ENCODE measurements at places on chromosomes 12 and 14. TPM values are rescaled to one million over a fixed set of nuclear protein-coding genes. Genes with fewer than 3 reads are reported as not detected.

DNA sequence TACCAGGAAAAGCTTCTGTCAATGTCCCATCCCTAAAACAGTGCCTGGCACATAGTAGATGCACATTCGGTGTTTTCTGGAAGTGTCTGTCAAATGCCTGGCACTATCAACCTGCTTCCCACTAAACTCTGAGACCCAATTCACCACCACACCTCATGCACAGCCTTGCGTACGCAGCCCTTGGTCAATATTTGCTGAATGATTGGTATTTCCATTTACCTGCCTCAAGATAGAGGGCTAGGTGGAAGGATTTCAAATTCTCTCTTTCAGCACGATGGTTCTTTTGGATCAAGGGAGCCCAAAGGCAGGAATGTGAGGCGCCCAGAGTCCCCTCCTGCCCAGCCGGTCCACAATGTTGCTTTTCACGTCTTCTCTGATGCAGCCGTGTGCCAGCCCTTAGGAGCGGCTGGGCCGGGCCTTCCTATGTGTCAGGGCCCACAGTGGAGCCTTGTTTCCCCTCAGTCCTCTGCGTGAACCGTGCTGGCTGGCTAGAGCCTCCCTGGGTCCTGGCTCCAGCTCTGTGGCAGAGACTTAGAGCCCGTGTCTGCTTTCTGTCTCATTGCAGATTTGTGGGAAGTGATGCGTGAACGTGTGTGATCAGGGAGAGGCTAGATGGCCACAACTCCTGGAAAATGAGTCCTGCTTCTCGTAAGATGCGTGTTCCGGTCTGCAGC is 99.9 kb upstream of the RFLNA start:
- no peak for DNase-seq

Gene CLEC2B
- 3.1 TPM for polyA plus RNA-seq

Gene COX8C
- 0.50 TPM for polyA plus RNA-seq

Gene DACT1
- 30.5 TPM for polyA plus RNA-seq

Gene SYNE2
- polyA plus RNA-seq = 113 TPM

- DNase-seq = no peak
Measured at GRCh38 chr12:117334051-117334450, 27.4 kb downstream of the NOS1 start.

DNA sequence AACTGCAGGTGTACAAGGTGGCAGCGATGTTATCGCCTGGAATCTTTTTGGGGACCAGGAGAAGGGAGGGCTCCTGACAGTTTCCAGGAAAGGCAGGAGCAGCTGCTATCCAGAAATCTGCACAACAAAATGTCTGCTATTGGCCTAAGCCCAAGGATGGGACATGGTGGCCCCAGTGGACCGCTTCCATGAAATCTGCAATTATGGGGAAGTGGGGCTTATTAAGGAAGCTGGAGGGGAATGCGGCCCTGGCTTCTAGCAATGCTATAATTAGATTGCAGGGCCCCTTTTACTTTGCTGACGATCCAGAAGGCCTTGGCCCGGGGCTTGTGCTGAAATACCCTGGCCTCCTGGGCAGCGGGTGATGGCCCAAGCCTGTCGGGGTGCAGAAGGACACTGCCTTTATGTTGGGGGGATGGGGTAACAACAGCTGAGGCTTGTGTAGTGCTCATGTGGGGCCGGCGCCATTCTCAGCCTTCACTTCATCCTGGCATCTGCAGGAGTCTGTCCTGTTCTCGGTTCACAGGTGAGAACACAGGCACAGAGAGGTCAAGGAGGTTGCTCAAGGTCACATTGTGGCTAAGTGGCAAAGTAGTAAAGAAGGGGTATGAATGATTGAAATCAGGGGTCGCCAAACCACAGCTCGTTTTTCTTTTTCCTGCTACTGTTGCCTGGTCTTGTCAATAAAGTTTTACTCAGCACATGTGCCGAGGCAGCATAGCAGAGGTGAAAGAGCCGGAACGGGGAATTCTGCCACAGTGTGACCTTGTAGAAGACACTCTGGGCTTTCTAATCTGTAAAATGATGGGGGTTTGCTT is 153.5 kb downstream of the RBM19 start:
- DNase-seq = no peak

GRCh38 chr14:101506211-101506925 is 54.9 kb upstream of the DIO3 start:
- DNase-seq = no peak

GRCh38 chr12:4119157-4119761 is 154.3 kb upstream of the CCND2 start:
- no peak for DNase-seq

DNA sequence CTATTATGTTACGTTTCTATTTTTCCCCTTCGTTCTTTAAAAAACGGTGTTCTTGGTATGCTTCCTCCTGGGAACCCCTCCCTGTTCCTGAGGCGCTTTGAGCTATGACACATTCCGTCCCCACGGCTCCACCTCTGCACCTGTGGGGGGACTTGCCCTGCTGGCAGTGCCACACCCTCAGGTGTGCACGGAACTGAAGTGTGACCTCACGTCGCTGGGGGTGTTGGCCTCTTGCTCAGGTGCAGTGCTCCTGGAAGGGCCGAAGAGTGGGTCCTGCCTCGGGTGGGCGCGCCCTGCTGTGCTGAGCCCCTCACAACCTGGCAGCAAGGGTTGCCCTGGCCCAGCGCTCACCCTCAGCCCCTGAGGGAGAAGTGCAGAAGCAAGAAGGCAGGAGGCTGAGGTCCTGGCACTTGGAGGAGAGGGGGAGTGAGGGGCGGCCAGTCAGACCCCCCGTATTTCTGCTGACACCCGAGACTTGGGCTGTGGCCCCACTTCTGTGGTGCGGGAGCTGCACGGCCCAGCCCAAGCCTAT is 4.9 kb downstream of the AMN start:
- DNase-seq = no peak

Gene CELA1
- polyA plus RNA-seq = not detected

GRCh38 chr14:92704036-92704804 is 44.2 kb downstream of the LGMN start:
- no peak for DNase-seq

DNA sequence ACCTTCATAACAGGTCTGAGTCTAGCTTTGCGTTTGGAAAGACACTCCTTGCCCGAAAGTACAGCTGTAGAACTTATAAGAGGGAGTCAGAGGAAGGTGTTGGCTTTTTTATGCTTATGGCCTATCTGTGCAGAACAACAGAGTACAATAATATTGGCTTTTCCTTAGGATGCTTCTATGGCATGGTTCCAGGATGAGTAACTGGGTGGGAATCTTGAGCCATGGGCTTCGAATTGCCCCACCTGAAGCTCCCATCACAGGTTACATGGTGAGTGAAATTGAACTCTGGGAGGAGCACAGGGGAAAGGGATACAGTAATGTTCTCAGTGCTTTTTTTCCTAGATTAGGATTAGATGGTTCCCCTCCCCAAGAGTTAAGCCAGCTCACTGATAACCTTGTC is 13.0 kb downstream of the PARP2 start:
- DNase-seq = no peak

Gene GLI1
- polyA plus RNA-seq = 22.8 TPM

Gene CCDC196
- 0.12 TPM for polyA plus RNA-seq

- DNase-seq = no peak
Measured at GRCh38 chr14:68079941-68080697, 260.5 kb downstream of the RAD51B start.

- DNase-seq = no peak
Measured at GRCh38 chr12:96177013-96177412, 17.2 kb upstream of the ELK3 start.

DNA sequence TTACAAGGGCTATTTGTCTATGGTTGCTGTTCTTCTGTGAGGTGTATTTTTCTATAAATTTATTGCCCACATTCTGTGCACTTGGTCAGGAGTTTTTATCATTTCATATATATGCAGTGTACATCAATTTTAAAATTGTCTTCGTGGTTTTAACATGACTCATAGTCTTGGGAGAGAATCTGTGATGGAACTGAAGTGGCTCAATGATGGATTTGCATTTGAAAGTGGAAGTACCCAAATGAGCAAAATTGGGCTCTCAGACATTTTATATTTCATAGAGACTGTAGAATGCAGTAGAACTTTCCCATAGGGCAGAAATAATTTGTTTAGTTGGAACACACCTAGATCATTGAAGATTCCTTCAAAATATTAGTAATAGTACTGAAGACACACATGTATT is 1.9 kb upstream of the SCFD1 start:
- DNase-seq = no peak

Gene IL22
- not detected for polyA plus RNA-seq

- no peak for DNase-seq
Measured at GRCh38 chr14:93944348-93945069, 17.4 kb downstream of the FAM181A start.

- DNase-seq = no peak
Measured at GRCh38 chr14:45177076-45177475, 41.3 kb downstream of the FANCM start.

- no peak for DNase-seq
Measured at GRCh38 chr12:111430433-111431353, 25.0 kb downstream of the SH2B3 start.

DNA sequence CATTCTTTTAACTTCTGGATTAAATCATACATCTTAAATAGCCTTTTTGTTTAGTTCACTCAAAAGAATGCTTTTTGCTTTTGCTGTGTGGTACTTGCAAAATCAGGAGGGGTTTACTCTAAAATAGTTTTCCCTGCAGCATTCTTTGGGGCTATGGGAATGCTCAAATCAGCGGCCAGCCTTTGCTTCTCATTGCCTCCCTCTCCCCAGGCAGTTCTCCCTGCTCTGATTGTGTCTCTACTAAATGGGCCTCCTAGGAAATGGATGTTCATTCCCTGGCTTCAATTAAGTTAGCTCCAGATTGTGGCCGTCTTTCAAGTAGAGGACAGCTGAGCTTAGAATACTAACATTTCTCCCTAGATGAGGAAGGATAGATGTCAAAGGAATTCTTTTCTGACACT is 4.4 kb downstream of the TULP3 start:
- DNase-seq = no peak

- no peak for DNase-seq
Measured at GRCh38 chr14:92693998-92694795, 54.2 kb downstream of the LGMN start.

GRCh38 chr14:105924951-105925591 is 398.7 kb downstream of the TMEM121 start:
- no peak for DNase-seq

Gene CCDC92
- polyA plus RNA-seq = 51.9 TPM

Gene DHH
- 0.26 TPM for polyA plus RNA-seq

Gene MEG3
- 144 TPM for polyA plus RNA-seq

Gene COPS7A
- polyA plus RNA-seq = 65.1 TPM

Gene TPH2
- 0.47 TPM for polyA plus RNA-seq

DNA sequence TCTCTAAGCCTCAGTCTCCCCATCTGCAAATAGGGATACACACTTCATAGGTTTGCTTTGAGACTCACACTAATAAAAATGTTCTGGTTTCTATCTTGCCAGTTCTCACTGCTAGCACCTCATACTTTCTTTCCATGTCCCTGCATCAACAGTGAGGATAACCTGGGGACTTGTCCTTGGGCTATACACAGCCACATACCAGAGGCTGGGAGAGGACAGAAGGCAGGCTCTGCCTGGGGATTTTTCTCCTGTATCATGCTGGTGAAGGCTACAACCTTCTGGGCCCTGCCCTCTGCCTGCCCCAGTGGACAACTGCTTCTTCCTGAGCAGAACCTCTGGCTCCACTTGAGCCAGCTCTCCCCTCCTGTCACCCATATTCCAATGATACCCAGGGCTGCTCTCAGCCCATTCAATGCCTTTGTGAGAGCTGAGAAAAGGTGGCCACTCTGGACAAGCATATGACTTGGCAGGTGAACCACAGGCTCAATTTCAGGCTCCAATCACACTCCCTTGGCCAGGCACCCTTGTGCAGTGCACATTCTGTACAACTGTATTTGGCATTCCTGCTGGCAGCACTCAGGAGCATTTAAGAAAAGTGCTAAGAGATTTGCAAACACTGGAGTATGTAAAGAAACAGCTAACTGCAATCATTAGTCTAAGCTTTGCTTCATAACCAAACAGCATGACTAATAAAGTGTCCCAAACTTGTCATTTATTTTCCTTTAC is 135.8 kb upstream of the VRK1 start:
- DNase-seq = no peak

GRCh38 chr12:59651229-59651920 is 55.5 kb downstream of the SLC16A7 start:
- DNase-seq = no peak

GRCh38 chr12:96878704-96879103 is 28.4 kb upstream of the NEDD1 start:
- DNase-seq = no peak

Gene MYH6
- polyA plus RNA-seq = 0.11 TPM

DNA sequence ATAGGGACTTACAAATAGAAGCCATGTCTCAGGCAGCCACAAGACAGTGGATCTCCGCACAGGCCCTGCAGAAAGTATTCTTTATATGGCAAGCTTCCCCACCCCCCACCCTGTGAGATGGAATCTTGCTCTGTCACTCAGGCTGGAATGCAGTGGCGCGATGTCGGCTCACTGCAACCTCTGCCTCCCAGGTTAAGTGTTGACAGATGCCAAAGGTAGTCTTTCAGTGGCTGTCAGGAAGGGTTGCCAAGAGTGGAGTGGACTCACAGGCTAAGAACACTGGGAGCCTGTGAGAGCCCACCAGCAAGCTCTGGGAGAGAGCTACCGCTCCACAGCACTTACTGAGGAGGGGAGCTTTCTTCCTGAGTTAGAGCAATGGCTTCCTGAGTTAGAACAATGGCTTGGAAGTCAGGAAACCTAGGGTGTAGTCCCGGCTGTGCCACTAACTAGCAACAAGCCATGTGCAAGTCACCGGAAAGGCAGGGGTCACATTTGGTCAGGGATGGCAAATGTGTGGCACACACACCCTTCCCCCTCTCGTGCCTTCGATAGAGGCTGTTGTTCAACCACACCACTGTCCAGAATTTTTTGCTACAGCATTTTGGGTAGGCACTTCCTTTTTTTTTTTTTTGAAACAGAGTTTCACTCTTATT is 2.6 kb downstream of the RNASE1 start:
- peak; percentile 31 for DNase-seq

Gene CD9
- polyA plus RNA-seq = 304 TPM

- no peak for DNase-seq
Measured at GRCh38 chr12:22046968-22047390, 961 bp downstream of the CMAS start.

Gene TMEM253
- polyA plus RNA-seq = 1.6 TPM

Gene RHOJ
- 15.8 TPM for polyA plus RNA-seq

DNA sequence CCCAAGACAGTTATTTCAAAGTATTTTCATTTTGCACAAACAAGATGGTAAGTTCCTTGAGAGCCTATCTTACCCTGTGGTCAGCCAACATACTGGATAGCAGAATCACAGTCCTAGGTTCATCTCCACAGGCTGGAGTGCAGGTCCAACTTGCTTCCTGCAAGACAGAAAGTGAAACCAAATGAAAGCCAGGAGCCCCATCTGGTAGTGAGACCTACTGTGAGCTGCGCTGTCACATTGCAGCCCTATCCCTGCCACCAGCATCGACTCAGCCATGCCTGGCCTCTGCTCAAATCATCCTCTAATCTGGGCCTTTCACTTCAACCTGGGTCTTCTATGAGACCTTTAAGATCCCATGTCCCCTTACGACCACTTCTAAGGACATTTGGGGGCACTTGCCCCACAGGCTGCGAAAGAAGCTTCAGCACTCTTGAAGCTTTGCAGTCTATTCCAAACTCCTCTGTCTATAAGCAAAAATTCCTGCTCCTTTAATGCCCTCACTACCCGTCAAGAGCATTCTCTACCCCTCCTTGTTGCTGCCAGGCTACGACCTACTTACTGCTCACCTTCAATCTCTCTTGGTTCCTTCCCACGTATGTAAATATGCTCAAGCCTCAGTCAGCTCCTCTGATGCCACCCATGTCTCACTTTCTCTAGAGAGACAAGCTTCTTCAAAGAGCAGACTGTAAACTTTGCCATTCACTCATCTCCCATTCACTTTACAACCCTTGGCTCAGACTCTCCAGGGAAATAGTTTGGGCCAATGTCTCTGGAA is 55.9 kb upstream of the TSPAN11 start:
- DNase-seq = no peak

GRCh38 chr14:74459289-74459946 is 33.4 kb upstream of the SYNDIG1L start:
- no peak for DNase-seq

Data from renal cortex interstitium (tissue), 15 donors.